T-helper 1 cell (primary cell): ENCODE measurements at places on chromosomes 7 and 10.

DNA sequence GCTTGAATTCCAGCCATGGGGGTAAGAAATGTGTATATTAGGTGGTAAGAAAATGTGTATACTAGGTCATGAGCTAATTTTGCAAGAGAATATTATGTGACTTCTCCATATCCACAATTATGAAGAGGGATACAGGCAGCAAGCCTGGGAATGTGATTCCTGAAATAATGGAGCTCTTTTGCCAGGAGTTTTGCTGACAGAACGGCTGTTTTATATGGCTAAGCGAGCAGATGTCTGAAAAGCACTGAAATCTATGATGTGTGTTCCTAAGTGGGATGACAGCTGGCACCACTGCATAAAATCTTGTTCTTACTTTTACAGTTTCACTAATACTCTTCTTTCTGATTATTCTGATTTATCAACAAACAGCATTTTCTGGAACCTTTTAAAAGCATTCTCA lies 386.0 kb upstream of the HPS1 start:
- DNase-seq: no peak

DNA sequence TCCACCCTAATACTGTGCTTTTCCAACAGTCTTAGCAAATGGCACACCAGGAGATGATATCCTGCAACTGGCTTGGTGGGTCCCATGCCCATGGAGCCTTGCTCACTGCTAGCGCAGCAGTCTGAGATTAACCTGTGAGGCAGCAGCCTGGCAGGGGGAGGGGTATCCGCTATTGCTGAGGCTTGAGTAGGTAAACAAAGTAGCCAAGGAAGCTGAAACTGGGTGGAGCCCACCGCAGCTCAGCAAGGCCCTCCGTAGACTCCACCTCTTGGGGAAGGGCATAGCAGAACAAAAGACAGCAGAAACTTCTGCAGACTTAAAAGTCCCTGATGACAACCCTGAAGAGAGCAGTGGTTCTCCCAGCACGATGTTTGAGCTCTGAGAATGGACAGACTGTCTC lies 399.0 kb downstream of the CCSER2 start:
- DNase-seq: no peak

DNA sequence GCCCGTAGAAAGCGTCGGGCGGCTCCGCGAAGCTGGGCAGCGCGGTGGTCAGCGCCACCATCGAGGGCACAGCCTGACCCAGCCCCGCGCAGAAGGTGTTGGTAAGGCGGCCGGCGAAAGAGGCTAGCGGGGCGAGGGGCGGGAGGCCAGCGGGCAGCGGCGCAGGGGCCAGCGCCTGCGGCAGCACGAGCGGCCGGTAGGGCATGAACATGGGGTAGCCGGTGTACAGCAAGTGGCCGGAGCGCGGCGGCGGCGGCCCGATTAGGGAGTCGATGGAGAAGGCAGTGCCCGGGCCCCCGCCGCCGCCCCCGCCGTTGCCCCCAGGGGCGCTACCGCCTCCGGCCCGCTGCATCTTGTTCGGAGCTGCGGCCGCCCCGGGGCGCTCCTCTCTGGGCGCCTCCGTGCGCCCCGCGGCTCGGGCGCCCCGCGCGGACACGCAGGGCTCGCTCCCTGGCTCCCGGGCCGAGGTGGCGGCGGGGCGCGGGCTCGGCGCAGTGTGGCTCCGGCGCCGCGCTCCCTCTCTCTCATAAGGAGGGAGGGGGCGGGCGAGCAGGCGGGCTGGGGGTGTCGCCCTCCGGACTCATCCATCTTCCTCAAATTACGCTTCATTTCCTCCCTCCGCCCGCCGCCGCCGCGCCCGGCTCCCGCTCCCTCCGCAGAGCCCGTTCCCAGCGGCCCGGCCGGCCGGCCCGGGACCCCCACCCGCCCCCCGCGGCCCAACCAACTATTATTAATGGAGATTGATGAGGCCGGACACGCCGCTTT lies at the start of gene GBX1:
GBX1 (minus strand) TSS at position 498 of the 765 bp plus-strand sequence; CDS start at position 352, 146 bp downstream.
- no peak for DNase-seq

- no peak for DNase-seq
Measured at GRCh38 chr7:104264285-104264684, 56.5 kb upstream of the ORC5 start.

GRCh38 chr10:104119996-104120395 lies 2.0 kb upstream of the SFR1 start:
- no peak for DNase-seq

DNA sequence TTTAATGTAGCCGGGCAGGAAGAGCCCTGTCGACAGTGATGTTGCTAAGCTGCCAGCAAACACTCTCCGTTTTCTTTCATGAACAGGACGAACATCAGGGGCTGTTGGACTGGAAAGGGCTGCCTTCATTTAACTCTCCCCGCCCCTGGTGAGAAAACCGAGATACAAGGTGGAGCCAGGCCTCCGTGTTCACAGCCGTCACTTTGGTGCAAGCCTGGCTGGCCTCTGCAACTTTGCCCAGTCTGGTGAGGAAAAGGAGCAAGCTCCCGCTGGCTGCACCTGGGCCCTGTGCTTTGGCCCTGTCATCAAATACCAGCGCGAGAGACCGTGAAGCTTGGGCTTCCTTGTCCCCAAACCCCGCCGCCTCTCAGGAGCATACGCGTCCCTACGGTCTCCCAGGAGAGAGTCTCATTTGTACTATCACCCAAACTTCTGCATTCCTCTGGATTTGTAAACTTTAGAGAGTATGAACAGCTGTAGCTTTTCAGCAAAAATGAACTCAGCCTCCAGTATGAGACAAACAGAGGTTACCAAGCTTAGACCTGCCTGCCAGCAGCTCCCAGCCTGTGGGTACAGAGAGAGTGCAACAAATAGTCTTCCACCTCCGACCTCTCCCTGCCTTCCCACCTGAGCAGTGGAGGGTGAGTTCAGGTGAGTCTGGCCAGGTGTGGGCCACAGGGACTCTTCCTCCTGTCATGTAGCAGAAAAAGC lies 445.3 kb upstream of the MGMT start:
- no peak for DNase-seq

GRCh38 chr10:111203615-111204014 lies 126.8 kb downstream of the ADRA2A start:
- no peak for DNase-seq

- DNase-seq: no peak
Measured at GRCh38 chr7:32150039-32150438, 79.8 kb upstream of the PDE1C start.

DNA sequence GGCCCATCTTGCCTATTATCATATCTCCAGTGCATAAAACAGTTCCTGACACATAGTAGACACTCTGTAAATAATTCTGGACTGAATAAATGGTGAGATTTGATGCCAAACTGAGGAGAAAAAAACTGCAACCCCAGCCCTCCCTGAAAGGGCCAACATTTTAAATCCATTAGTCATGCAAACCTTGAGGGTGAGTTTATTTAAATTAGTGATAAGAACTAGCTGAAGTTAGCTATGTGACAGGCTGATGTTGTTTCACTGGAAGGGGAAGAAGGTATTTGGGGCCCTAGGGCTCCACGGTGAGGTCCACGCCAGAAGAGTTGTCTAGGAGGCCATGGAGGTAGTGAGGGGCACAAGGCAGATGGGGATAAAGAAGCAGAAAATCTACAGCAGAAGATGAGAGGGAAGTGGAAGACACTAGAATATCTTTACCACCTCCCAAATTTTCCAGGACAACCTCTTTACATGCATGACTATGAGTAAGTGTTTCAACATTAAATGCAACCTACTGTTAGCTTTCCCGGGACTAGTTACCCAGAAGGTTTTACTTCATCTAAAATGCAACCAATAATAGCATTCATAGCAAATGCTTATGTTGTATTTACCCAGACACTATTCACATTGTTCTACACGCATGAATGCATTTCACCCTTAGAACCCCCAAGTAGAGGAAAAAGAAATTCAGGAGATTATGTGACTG lies 183.2 kb upstream of the LYZL1 start:
- DNase-seq: no peak
